ENCODE measurements at places on chromosomes 12 and 14. TPM values are rescaled to one million over a fixed set of nuclear protein-coding genes. Genes with fewer than 3 reads are reported as not detected.

Gene DTX1
- 1.6 TPM for total RNA-seq

DNA sequence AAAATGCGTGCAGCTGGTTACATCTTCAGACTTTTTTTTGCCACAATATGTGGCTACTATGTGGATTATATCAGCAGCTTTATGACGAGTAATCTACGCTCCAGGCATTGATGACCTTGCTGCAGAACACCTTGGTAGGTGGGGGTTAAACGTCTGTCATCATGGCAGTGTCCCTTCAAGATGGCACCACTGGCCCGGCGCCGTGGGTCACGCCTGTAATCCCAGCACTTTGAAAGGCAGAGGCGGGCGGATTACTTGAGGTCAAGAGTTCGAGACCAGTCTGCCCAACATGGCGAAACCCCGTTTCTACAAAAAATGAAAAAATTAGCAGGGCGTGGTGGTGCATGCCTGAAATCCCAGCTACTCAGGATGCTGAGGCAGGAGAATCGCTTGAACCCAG is 177.5 kb downstream of the AEBP2 start:
- no peak for DNase-seq

GRCh38 chr12:24373004-24373403 is 423.5 kb upstream of the SOX5 start:
- DNase-seq = no peak

DNA sequence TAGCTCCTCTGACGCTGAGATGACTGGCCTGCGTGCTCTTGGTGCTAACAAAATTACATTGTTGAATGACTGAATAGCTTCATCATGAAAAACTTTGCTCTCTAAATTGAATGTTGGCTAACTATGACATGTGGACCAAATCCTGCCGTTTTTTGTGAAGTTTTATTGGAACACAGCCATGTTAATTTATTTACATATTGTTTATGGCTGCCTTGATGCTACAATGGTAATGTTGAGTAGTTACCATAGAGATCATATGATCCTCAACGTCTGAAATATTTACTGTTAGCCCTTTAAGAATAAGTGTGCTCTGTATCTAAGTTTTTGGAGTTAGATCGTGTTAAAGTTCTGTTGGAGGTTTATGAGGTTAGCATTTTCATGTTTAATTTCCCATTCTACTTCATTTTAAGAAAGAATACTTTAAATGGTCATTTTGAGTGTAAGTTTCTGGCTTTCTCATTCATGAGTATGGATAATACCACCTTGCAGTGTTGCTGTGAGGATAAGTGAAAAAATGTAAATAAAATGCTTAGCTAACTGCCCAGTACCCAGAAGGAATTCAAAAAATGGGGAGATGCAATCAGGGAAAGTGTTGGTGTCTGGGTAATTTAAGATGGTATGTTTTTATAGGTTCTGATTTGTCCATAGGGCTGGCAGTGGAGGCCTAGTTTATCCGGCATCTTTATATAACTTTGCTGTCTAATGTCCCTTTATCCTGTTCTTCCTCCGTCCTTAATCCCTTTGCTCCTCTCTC is 35.3 kb downstream of the NUBPL start:
- DNase-seq = no peak

GRCh38 chr14:68568907-68569897 is 223.7 kb downstream of the ZFP36L1 start:
- no peak for DNase-seq

- DNase-seq = no peak
Measured at GRCh38 chr14:97206916-97207315, 409.7 kb downstream of the VRK1 start.

GRCh38 chr14:26966908-26967307 is 369.1 kb upstream of the NOVA1 start:
- DNase-seq = no peak

DNA sequence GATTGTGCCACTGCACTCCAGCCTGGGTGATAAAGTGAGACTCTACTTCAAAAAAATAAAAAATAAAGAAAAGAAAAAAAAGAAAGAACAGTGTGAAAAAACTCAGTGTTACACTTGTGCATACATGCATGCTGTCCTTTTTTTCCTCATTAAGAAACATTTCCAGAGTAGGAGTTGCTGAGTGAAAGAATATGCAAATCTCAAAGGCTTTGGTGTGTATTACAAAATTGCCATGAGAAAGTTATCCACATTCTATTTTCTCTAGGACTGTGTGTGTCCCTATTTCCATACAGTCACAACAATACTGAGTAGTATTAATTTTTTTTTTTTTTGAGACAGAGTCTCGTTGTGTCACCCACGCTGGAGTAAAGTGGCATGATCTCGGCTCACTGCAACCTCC is 830 bp upstream of the A2ML1 start:
- DNase-seq = no peak

- DNase-seq = no peak
Measured at GRCh38 chr14:94377866-94378470, 10.4 kb downstream of the SERPINA1 start.
